ENCODE measurements at places on chromosomes 6 and 20. TPM values are rescaled to one million over a fixed set of nuclear protein-coding genes. Genes with fewer than 3 reads are reported as not detected.

DNA sequence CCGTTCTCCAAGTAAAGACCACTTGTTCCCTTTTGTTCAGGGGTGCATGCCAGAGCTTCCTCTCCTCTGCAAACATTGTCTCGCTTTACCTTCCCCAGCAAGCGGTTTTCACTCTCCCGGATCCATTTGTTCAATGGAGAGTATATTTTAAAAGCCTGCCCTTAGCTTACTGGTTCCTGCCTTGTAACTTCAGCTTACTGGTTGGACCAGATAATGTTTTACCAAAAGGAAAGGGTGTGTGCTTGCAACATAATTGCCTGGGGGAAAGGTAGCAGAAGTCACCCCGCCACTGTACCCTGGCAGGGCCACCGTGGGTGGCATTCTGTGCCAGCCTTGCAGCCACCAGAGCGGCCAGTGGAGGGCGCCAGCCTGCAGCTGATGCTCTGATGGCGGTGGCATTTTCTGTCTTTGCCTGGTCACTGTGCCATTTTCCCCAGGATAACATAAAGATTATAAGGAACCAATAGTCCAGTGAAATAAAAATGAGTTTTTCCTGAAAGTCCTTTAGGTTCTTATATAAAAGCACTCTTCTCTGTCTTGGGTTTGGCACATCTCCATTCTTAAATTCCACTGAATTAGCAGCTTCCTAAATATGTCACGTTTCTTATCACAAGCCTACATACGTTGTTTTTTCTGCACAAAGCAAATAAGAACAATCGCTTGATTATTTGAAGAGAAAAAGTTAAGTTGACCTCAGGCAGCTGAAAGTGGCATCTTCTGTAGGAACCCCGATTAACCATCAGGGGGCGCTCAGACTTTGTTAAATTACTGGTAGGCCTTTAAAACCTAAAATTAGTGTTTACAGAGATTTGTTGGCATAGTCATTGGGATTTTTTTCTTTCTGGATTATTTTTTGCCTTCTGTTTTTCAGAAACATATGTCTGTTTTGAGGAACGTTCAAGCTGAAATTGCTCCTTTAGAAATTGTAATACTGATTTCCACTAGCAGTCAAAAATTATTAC, 67.4 kb upstream of the XRN2 start:
- peak; percentile 77 for DNase-seq

C4B gene
- total RNA-seq: 175 TPM

CLPSL1 gene
- total RNA-seq: not detected

- peak; percentile 33 for DNase-seq
Observed at GRCh38 chr6:30071081-30071818, 4.3 kb downstream of the PPP1R11 start.

DNA sequence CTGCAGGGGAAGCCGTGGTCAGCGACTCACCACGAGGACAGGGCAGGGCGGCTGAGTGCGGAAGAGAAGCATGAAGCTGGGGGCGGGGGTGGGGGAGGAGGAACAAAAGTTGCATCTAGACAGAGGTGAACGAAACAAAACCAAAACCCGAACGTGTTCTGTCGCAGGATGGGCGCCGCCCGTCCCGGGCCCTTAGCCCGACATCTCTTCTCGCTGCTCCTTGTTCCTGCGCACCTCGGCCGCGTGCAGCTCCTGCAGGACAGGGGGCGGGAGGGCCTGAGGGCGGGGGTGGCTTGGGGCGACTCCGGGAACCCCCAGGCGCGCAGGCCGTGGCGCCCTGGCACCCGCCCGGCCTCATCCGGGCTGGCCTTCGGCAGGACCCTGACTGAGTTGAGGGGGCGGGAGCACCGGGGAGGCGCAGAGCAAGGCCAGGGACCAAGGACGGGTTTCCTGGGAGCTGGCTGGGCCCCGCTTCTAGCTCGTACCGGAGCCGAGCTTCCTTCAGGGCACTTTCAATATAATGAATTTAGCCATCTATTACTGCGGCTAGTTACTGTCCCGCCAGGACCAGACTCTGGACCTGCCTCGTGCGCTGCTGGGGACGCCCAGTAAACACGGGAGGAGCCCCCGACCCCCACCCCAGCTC, 12.0 kb downstream of the STMN3 start:
- DNase-seq: no peak

EPB41L2 gene
- 80.1 TPM for total RNA-seq

DNA sequence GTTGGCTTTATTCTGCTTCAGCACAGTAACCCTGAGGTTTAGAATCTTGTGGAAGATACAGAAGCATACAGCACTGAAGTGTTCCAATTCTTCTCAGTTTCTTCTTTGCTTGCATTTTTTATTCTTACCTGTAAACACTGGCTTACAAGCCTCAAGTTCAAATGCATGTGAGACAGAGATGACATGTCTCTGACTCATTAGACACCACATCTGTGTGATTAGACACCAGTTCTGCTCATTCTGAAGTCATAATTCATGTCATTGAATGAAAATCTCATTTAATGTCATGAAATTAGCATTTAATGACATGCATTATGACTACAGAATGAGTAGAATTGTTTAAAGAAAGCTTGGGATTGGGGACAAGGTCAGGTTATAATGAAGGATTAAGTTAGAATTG, 5.8 kb downstream of the GZF1 start:
- DNase-seq: no peak

GRCh38 chr6:143401636-143402370, 48.7 kb downstream of the ADAT2 start:
- no peak for DNase-seq

DNA sequence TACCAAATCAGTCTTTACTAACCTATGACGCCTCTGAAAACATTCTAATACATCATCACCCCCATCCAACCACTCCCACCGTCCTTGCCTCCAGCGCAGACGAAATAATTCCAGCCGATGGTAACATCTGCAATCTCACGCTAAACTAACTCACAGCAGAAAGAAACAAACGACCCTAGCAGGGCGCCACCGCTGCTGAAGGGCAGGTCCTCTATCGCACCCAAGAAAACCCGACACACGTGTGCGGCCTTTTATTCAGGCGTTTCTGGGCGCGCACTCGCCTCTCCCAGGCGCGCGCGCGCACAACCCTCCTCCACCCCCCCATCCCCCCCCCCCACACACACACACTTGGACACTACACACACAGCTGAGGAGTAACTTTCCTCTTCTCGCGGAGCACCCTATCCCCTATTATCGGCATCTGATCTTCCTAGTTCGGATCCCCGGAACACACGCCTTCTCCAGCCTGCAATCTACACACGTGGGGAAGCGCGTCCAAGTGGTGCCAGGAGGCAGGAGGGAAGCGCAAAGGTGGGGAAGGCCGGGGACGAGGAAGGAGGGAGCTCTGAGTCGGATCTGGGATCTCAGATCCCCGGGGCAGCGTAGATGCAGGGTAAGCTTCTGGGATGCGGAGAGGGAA, 1.4 kb downstream of the GFOD1 start:
- DNase-seq: peak; percentile 52

DNA sequence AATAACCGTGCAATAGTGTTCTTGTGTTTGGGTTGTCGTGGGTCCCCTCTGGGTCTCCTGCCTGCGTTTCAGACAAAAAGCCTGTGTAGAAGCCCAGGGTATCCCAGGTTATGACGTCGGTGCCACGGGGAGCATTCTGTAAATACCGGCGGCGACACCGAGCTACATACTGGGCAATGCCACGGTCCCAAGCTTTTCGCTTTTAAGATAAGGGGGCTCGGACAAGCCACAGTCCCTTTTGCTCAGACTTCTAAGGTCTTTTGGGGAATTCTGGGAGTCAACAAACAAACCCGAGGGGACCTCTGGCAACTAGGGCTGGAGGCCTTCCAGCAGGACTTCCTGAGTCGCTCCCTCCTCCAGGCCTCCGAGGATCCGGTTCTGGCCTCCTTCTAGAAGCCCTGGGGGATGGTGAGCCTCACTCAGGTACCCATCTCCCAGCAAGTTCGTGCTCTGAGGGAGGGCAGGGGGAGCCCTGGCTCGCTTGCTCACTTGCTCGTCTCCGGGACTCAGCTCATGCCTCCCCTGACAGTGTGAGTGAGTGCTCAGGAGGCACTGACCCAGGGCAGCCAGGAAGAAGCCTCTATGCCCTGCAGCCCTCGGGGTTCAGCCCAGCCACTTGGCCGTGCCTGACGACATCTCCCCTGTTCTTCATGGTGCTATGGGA, 62.4 kb upstream of the MRPS10 start:
- no peak for DNase-seq

DNA sequence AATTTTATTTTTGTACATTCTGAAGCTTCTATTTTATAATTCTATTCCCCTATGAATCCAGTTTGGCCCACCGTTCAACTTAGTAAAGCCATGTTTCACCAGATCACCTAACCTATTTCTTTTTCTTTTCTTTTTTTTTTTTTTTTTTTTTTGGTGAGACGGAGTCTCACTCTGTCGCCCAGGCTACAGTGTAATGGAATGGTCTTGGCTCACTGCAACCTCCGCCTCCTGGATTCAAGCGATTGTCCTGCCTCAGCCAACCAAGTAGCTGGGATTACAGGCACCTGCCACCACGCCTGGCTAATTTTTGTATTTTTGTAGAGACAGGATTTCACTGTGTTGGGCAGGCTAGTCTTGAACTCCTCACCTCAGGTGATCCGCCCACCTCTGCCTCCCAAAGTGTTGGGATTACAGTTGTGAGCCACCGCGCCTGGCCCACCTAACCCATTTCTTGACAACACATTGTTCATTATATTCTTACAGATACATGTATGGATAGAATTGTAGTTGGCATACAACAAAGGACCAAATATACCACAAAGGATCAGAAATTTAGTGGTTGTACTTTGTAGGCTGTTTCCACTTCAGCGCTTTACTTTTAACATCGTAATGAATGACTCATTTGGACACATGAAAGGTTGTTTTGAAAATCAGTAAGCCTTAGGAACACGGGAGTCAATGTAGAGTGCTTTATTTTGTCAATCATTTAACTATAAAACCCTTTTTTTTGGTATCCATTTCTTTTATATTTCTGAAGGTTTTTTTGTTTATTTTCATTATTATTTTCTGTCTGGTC, 63.2 kb downstream of the GJA1 start:
- DNase-seq: no peak

DNA sequence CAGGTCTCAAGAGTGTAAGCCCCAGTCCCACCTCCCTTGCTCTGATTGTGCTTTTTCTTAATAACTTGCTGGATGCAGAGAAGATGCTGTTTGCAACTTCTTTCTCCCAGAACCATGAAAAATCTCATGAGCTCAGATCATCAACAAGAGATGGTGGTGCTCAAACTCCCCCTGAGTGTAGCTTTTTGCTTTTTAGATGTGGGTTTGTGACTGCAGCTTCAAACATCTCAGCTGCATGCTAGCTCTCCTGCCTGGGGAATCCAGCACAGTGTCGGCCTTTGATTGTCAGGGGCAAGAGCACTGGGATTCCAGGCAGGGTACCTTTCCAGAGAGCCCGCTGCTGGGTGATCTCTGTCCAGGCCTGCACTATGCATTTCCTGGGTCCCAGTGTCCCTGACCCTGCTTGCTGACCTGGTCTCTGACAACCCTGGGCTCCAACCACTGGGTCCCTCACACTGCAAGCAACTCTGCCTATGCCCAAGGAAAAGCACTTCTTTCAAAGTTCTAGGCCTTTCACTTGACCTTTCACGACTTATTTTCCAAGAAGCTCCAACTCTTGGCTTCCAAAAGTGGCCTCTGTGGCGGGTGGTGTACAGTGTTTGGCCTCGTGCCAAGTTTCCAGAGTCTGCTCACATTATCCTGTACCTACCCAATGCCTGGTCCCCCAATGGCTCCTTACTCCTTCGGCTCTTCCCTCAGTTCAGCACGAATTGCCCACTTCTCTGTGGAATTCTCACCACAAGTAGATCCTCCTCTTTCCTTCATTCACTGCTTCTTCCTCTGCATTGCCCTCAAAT, 69.7 kb upstream of the LY86 start:
- no peak for DNase-seq

DNA sequence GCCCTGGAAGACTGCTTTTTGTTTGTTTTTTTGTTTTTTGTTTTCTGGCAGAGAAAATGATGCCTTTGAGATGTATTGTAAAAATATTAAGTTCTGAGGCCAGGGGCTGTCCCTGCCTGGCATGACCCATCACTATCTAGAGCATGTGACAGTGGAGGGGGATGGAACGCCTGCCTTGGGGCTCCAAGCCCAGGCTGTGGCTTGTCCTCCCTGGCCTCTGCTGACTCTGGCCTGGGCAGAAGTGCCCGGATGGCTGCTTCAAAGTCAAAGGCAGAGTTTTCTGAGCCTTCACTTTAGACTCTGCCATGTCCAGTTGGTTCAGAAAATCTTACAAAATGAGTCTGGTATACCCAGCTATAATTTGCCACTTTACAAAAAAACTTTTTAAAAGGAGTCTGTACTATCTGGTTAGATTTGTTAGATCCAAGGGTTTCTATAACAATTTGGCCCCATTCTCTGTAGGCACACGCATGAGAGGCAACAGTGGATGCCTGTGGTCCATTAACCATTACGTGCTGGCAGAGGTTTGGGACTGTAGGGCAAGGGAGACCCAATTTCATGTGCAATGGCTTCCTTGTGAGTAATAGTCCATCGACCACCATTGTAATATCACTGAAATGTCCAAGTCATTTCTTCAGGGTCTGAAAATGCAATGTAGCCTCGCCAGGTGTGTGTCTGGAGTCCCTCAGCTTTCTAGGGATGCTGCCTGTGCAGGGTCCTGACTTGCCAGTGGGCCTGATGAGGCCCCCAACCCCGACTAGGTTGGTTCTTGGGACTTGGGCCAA, 8.3 kb downstream of the PPP1R3G start:
- no peak for DNase-seq

GRCh38 chr20:64042054-64042781, 6.2 kb downstream of the C20orf204 start:
- DNase-seq: no peak

DNA sequence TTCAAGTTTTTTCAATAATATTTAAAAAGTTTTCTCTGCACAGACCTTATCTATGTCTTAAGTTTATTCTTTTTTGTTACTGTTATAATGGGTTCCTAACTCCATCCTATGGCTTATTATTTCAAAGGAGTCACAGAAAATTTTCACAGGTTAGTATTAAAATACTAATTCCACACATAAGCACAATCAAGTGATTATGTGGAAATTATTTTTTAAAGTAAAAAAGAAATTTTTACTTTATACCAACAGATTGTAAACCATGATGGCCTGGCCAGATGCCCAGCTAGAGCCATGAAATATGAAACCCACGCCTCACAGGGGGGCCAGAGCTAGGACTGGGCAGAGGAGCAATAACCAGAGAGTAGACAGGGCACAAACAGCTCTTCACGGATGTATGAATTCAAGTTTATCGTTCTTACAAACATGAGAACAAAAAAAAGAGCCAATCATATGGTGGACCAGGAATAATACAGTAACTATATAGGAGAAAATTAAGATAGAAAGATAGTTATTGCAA, 34.0 kb downstream of the NUDT3 start:
- no peak for DNase-seq

DNA sequence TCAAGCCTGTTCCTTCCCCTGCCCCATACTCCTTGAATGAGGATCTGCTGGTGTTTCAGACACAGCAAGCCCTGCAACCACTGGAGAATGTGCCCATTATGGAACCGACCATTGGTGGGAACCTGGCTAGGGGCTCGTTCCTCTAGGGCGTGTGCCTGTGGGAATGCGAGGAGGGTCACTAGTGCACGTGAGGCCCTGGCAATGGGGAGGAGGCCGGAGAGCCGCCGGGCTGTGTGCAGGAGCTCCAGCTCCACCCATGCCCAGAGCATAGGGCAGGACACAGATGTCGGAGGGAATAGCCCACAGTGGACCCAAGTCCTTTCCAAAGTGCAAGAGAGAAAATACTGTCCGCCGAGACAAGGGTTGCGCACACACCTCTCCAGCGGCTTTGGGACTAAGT, 99.3 kb downstream of the ERMARD start:
- DNase-seq: no peak
